ENCODE measurements at places on chromosomes 4 and X.

GRCh38 chr4:109295081-109295480 is 7.4 kb downstream of the COL25A1 start:
- no peak for DNase-seq

DNA sequence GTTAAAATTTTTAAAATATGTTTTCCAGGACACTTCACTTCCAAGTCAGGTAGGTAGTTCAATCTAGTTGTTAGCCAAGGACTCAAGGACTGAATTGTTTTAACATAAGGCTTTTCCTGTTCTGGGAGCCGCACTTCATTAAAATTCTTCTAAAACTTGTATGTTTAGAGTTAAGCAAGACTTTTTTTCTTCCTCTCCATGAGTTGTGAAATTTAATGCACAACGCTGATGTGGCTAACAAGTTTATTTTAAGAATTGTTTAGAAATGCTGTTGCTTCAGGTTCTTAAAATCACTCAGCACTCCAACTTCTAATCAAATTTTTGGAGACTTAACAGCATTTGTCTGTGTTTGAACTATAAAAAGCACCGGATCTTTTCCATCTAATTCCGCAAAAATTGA is 49.7 kb downstream of the XIAP start:
- no peak for DNase-seq

DNA sequence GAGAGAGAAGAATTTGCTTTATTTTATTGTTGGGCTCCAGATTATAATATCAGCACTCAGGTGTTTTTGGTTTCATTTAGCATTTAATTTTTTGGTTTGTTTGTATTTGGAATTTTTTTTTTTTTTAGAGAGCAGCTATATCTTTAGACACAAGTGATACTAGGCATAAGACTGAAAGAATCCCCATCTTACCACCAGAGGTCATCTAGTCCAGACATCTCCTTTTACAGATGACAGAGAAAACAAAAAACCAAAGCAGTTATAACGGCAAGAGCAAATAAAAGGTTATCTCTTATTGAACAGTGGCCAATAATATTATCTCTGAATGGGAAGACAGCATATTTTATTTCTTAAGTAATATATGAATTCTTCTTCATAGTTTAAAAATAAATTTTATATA is 22.8 kb downstream of the USP38 start:
- DNase-seq: no peak

- no peak for DNase-seq
Measured at GRCh38 chrX:41314204-41314603, 19.8 kb upstream of the DDX3X start.

GRCh38 chrX:7194606-7195005 is 46.7 kb upstream of the PUDP start:
- DNase-seq: no peak

- DNase-seq: no peak
Measured at GRCh38 chr4:109967798-109968520, 55.3 kb downstream of the EGF start.

DNA sequence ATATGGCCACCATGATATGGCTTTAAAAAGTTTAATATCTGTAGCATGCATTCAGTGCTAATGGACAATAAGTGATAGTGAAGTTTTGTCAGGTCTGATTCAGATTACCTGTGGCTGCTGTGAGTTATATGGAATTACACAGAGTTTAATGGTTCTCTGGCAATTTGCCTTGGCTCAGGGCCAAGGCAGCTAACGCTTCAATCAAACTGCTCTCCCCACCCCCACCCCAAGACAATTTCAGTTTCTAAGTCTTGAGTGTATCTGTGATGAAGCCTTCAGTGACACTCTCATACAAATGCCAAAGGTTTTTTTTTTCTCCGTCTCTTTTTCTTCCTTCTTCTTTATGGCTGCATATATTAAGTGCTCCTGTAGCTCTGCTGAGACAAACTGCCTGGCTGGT is 106.6 kb downstream of the SHROOM4 start:
- no peak for DNase-seq

GRCh38 chr4:43776371-43776770 is 672.2 kb downstream of the KCTD8 start:
- DNase-seq: no peak

- DNase-seq: no peak
Measured at GRCh38 chr4:95898226-95898625, 58.3 kb downstream of the PDHA2 start.

DNA sequence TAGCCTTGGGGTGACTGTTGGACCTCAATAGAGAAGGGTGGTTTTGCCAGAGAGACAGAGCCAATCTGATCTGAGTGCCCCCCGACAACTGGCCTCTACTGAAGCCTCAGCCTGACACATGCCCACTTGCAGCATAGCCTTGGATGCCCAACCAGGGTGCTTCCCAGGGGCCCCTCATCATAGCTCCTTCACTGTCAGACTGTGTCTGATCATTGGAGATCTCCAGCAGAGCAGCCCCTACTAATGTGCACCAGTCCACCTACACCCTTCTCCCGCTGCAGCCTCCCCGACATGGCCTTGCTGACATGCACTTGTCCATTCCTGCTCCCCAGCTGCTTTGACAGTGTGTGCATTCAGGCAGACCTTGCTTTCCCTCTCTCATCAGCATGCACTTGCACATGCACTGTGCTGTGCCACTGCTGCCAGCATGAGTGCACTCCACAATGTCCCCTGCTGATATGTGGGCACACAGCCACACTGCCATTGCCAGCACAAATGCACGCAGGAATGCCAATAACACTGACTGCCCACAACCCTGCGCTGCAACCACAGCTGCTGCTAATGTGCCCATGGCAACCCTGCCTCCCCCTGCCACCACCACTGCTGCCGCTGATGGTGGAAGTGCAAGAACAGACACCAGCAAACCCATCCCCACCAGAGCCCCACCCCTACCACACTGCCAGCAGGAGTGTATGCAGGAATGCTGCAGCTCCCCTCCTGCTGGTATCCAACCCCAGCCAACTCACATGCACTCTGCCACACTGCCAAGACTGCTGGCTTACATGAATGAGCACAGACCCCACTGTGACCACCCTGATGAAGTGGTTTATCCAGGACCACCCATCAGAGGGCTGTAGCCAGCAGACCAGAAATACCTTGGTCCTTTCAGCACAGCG is 68.1 kb upstream of the ZMAT1 start:
- no peak for DNase-seq

DNA sequence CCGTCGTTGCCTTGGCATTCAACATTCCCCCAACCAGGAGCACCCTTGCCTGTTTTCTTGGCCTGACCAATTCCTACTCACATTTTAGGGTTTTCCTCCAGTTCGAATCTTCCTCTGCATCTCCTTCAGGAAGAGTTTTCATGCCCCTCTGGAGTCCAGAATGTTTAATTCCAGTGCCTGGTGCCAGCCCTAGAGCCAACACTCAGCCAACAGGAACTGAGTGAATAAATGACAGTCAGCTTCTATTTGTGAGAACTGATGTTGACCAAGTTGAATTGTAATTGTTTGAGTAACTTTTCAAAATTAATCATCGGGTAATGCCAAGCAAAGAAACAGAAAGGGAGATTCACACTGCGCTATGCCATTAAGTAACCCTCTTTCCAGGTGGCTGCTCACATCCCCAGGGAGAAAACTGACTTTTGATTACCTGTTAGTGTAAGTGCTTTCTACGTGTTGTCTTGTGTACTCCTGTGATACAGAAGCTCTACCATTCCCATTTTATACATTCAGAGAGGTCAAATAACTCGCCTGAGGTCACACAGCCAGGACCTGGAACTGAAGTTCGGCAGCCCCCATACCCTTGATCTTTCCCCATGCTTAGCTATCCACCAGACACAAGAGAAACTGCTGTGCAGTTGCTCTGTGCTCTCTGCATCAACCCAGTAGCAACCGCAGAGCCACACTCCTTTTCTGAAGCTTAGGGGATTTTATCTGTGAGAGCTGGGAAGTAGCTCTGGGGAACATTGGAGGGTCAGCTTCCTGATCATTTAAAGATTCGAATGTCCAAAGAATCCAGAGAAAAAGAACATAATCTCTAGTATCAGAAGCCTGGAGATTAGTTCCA is 19.0 kb upstream of the SLC2A9 start:
- no peak for DNase-seq

DNA sequence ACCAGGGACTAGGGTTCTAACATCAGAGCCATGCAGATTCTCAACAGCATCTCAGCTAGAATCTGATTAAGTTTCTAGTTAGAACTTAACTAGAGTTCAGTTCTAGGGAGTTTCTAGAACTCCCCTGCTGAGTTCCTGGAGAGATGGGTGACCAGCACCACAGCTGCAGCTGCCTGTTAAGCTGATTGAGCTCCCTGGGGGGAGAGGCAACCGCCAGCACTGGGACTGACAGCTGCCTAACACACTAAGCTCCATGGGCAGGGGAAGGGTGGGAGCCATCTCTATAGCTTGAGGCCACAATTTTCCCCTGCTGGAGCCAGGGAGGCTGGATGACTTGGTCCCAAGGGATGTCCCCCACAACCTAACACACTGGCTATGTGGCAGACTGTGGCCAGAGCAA is 84.2 kb downstream of the CHIC1 start:
- no peak for DNase-seq

DNA sequence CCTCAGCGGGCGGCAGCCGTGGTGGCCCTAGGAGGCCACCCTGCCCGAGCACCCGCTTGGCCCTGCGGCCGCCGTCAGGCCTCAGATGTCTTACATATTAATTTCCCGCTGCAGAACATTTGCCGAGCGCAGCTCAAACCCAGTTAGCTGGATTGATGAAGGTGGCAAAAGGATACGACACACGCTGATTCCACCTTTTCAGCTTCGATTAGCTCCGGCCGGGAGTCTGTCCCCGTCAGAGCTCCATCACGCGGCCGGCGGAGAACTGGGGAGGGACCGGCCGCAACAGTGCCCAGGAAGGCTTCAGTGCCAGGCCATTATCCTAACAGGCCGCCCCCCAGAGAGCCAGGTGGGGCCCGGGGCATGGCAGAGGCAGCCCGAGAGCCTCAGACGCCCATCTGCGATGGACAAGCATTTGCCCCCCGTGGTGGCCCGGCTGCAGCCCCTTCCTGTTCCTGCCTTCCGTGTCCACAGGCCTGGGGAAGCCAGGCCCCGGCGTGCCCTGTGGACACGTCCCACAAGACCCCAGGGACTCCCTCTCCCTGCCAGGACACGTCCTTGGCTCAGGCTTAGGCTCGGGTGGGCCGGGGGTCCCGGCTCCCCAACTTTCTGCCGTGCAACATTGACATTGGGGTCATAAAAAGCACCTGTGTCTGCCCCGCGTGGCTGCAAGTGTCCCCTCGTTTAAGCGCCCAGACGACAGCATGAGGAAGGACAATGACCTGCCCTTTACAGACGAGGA is 133.8 kb upstream of the NKX1-1 start:
- DNase-seq: no peak

- DNase-seq: no peak
Measured at GRCh38 chr4:159047478-159048165, 55.3 kb upstream of the RAPGEF2 start.

DNA sequence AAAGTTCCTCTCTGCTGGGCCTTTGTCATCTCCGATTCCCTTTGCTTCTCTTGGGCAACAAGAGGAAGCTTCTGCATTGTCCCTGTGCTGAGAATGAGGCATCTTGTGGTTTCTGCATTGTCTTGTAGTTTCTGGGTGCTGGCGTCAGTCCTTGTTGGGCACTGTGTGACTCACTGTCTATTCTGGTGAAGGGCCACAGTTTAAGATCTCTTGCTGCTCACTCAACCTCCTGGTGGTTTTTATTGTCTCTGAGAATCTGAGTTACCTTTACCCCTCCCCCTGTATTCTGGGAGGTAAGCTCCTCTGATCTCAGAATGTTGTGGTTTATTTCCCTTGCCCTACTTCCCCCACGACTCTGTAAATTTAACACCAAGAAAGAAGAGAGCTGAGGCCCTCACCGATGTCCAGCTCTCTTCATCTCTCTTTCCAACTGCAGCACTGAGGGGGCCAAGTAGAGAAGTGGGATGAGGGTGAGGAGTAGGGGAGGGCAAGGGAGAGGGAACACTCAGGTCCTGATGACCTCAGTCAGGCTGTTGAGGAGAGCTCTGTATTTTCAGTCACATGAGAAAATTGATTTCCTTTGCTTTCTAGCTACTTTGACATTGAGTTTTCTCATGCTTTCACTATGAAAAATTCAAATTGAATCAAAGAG is 441.6 kb upstream of the PITX2 start:
- DNase-seq: no peak

Data from stimulated activated effector memory CD8-positive, alpha-beta T cell treated with anti-CD3 and anti-CD28 coated beads, Interleukin-12 subunit alpha, Interleukin-12 subunit beta, amount 100 ng/mL, for 72 hours (primary cell).